ENCODE measurements at places on chromosomes 13 and 19. TPM values are rescaled to one million over a fixed set of nuclear protein-coding genes. Genes with fewer than 3 reads are reported as not detected.

Gene NCAN
- not detected for total RNA-seq

Gene TMPRSS9
- not detected for total RNA-seq

Gene PDE4C
- 0.15 TPM for total RNA-seq

Gene SERPINE3
- not detected for total RNA-seq

Gene COX6B2
- total RNA-seq, result under 0.01 TPM

Gene APLP1
- total RNA-seq, result 5.5 TPM

Gene CD70
- total RNA-seq, result not detected

Gene KLHL1
- not detected for total RNA-seq

Gene SUPT5H
- 51.3 TPM for total RNA-seq

Gene CATSPERD
- total RNA-seq, result not detected
